ENCODE measurements at places on chromosomes 4 and X.

GRCh38 chr4:14607001-14607400 is 395.3 kb upstream of the CPEB2 start:
- DNase-seq, result no peak

GRCh38 chrX:148811236-148811635 is 310.8 kb downstream of the AFF2 start:
- no peak for DNase-seq

GRCh38 chrX:103063918-103064434 is at the start of gene BEX1:
Gene BEX1 (minus strand): TSS chrX:103064171. CDS start chrX:103063274, 897 bp downstream.
- no peak for DNase-seq

DNA sequence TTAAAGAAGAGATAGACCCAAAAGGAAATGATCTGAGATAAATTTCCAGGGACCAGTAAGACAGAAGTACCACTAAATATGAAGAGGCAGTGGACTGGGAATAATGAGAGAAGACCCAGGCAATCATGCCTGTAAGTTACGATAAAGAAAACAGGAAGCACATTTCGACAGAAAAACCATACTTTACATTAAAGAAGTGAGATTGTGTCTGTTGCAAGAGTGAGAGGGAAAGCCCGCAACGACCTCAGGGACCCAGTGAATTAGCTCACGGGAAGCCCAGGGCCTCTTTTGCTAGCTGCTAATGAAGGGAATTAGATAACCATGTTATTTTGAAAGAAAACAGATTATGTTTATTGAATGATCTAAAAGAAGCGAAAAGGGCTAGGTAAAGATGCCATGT is 28.9 kb upstream of the ACSL1 start:
- DNase-seq, result no peak

DNA sequence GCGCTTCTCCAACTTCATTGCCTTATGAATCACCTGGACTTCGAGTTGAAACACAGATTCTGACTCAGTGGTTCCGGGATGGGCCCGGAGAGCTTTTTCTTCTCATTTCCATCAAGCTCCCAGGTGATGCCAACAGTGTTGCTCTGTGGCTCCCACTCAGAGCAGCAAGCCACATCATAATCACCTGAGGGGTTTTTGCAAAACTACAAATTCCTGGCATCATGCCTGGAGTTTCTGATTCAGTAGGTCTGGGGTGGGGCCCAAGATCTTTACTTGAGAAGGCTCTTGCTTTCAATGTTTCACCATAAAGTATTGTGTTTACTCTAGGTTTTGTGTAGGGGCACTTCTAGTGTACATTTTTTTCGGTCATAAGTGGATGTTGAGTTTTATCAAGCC is 7.0 kb downstream of the MTM1 start:
- peak; percentile 53 for DNase-seq

DNA sequence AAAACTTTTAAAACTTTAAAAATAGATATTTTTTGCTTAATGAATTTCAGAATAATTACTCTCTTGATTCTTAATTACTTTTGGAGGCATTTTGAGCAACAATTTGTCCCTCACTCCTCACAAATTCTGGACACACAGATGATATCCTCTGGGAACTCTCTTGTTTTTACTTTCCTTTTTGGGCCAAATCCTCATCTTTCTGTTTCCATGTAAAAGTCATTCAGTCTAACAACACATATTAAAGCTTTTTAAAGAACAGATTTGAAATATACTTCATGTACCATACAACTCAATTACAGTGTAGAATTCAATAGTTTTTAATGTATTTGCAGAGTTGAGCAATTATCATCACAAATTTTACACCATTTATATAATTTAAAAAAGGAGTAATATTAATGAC is 983.1 kb downstream of the STIM2 start:
- DNase-seq, result no peak

GRCh38 chr4:26094076-26094475 is 180.1 kb downstream of the SMIM20 start:
- DNase-seq, result no peak

DNA sequence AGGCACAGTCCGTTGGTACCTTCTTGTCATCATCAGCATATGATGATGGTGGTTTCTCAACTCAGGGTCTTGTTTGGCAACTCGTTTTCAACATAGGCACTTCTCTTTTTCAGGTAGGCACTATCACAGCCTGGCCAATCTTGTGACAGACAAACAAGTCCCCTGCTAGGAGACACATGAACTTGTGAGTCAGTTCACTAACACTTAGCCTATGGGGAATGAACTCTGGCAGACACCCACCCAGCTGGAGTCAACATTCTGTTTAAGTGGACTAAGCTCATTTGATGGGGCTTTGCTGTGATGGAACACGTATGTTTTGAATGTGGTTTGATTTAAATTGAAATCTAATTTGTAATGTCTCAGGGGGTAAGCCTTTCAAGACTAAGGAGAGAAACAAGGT is 100.7 kb upstream of the MAMLD1 start:
- no peak for DNase-seq

DNA sequence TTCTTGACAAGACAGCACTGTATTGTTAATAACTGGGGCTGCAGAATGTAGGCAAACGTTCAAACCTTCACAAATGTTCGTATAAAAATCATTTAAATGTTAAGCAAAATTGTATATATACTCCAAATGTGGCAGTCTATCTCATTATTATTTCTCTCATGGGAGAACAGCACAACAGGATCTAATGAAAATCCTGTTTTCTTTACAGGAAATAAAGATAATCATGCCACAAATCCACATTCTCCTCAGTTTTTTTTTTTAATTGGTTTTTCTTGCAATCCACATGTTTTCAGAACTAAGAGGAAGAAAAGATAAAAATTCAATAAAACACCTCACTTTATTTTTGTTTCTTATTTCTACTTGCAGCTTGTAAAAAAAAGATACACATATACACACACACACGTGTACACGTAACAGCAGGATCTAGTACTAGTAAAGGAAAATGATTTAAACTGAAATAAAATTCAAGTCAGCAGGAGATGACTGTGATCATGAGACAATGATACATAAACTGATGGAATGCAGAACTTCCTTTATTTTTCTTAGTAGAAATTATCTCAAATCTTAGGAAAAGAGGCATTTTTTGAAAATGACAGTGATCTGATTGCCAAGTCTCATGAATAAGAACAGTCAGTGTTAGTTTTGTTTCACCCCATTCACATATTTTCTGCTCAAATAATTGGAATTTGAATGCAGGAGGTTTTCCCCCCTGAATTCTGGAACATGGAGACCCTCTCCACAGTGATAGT is 11.3 kb downstream of the APBB2 start:
- DNase-seq, result no peak

DNA sequence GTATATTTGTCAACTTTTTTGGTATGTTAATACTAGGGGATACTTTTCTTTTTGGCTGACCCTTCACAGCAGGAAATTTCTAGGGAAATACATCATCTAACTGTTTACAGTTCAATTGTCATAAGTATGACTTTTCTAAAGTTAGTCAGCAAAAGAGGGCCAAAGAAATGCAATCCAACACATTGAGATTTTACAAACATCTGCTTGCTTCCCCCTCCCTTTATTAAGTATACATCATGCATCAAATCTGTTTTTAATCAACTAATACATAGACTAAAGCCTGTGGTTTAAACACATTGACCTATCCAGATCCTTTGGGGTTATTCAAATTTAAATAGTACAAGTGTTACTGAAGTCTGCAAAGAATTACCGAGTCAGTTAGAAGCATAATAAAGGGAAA is 93.9 kb downstream of the MID1 start:
- no peak for DNase-seq

DNA sequence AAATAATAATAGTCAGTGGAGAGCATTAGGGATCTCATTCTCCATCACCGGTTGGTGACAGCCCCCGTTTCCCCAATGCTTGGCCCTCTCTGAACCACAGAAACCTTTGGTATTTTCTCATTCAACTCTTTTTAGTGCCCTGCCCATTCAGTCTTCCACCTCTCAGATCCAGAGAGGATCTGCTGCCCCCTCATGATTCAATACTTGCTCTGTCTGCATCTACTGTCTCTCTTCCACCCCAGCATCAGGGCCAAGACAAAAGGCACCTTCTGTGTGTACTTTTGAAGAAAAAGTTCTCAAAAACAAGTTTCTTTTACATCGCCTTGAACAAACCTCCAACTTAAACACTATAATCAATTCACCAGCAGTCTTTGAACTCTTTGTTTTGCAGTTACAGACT is 19.3 kb downstream of the CLTRN start:
- DNase-seq, result no peak

- DNase-seq, result no peak
Measured at GRCh38 chr4:156781852-156782251, 189.7 kb downstream of the PDGFC start.

DNA sequence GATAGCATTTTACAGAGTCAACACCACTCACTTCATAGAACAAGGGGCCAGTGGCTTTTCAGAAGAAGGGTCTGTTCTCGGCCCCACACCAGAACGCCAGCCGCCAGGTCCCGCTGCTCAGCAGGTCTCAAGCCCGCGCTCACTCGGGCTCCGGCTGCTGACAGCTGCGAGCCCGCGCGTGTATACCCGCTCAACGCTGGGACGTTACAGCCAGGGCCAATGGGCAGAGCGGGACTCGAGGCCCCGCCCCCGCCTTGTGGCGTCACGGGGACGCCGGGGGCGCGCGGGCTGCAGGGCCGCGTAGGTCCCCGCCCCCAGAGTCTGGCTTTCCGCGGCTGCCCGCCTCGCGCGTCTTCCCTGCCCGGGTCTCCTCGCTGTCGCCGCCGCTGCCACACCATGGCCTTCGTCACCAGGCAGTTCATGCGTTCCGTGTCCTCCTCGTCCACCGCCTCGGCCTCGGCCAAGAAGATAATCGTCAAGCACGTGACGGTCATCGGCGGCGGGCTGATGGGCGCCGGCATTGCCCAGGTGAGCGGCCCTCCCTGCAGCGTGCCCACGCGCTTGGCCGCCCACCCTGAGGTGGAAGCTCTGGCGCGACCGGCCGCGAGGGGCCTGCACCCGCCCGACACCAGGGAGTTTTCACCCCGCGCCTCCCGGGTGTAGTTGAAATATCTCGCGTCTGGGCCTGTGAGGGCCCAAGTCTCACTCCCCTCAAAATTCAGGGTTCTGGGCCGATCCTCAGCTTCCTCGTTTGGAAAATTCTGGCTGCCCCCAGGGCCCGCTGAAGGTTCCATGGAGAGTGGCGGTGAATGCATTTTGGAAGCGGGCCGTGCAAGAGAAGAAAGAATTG is at the start of gene HADH:
Gene HADH (plus strand): TSS at position 353 of the 850 bp plus-strand sequence. CDS start 44 bp downstream, at position 397.
- peak; percentile 91 for DNase-seq

- DNase-seq, result no peak
Measured at GRCh38 chr4:176845636-176846035, 52.9 kb upstream of the VEGFC start.

- no peak for DNase-seq
Measured at GRCh38 chr4:61533140-61533539, 333.0 kb downstream of the ADGRL3 start.

DNA sequence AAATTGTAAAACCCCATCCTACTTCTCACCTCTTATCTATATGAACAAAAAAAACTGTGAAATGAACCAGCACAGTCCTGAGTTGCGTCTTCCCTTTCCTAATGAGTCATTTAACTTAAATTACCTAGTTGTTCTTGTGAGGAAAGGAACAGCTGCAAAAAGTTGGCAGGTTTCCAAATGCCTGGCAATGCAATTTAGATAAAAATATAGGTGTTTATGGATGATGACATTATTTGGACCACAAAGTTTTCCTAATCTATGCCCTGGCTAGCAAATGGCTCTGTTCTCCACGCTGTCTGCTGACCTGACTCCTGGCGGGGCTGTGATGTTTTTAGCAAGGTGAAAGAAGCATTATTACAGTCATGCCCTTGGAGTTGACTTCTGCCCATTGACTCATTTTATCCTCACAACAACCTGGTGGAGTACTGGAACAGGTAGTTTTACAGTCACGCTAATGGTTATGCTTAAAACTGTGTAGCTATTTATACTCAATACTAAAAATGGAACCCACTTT is 29.8 kb upstream of the RELL1 start:
- DNase-seq, result no peak

DNA sequence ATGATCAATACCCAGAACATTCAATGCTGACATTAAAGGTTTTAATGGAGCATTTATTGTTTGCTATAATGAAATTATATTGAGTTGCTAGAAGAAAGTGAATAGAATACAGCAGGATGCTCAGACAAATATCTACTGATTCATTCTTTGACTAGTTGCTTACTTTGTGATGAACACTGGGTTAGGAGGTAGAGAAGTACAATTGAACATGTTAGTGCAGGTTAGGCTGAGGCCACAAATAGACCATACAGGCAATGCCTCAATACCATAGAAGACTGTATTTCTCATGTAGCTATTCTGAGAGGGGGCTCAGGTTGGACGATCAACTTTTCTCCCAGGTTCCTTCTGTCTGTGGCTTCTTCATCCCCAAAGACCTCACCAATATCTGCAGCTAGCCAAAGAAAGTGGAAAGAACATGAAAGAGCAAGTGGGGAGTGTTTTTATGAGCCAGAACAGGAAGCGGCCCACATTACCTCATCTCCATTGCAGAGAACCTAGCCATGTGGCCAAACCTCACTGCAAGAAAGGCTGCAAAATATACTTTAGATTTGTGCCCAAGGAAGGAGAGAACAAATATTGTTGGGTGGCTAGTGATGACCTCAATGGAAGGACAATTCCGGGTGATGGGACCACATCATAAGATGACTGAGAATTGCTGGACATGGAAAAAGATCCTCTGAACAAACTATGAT is 180.3 kb upstream of the GATB start:
- DNase-seq, result no peak

DNA sequence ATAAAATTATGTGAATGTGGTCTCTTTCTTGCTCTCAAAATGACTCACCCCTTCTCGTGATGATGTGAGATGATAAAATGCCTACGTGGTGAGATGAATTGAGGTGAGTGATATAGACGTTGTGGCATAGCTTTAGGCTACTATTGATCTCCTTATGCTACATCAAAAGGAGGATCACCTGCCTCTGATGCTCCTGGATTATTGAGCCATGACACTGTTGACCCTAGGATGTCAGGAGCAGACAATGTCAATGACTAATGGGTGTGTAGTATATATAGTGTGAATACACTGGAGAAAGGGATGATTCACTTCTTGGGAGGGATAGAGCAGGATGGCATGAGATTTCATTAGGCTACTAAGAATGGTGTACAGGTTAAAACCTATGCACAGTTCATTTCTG is 210.7 kb upstream of the PRPS2 start:
- no peak for DNase-seq

- no peak for DNase-seq
Measured at GRCh38 chr4:73187325-73187724, 71.3 kb downstream of the ANKRD17 start.

GRCh38 chr4:129862461-129862860 is 766.5 kb downstream of the C4orf33 start:
- DNase-seq, result no peak

DNA sequence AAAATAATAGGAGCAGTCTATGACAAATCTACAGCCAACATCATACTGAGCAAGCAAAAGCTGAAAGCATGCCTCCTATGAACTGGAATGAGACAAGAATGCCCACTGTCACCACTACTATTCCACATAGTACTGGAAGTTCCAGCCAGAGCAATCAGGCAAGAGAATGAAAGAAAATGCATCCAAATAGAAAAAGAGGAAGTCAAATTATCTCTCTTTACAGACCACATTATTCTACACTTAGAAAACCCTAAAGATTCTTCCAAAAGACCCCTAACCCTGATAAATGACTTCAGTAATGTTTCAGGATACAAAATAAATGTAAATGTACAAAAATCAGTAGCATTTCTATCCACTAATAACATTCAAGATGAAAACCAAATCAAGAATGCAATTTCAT is 249.0 kb downstream of the STK32B start:
- no peak for DNase-seq

- no peak for DNase-seq
Measured at GRCh38 chrX:45952030-45952429, 593.2 kb downstream of the ZNF674 start.

- DNase-seq, result no peak
Measured at GRCh38 chr4:187433141-187433540, 562.4 kb upstream of the ZFP42 start.

Data from activated T-cell treated with anti-CD3 and anti-CD28 coated beads, Interleukin-2, amount 50 U/mL, for 4 hours (primary cell).